ENCODE measurements at places on chromosomes 6 and 20.

- DNase-seq = no peak
Measured at GRCh38 chr6:120304223-120304622, 954.7 kb upstream of the MAN1A1 start.

- DNase-seq = no peak
Measured at GRCh38 chr6:116074732-116075390, 14.2 kb upstream of the FRK start.

GRCh38 chr6:24922814-24923213 lies 12.9 kb downstream of the RIPOR2 start:
- no peak for DNase-seq

DNA sequence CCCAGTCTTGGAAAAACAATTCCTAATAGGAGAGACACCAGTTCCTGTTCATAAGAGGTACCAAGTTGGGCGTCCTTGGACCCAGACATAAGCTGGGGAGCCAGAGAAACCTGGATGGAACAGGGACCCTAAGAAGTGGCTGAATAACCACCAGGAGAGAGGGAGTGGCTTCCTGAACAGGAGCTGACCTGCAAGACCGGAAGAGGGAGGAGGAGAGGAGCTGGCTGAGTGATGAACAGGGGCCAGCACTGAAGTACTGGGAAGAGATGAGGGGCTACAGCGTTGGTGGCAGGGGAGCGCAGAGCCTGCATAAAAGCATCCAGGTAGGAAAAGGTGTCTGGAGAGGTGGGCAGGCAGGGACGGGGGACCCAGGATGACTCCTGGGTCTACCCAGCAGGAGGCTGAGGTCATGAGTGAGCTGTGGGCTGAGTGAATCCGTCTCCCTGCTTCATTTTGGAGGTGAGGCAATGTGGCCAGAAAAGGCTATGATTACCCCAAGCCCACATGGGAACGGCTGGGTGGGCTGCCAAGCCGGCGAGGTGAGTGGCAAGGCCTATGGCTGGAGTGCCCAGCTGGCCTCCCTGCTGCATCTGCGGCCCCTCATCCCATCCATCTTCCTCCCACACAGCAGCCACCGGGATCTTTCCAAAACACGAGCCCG lies 34.4 kb upstream of the ZFAND3 start:
- no peak for DNase-seq

DNA sequence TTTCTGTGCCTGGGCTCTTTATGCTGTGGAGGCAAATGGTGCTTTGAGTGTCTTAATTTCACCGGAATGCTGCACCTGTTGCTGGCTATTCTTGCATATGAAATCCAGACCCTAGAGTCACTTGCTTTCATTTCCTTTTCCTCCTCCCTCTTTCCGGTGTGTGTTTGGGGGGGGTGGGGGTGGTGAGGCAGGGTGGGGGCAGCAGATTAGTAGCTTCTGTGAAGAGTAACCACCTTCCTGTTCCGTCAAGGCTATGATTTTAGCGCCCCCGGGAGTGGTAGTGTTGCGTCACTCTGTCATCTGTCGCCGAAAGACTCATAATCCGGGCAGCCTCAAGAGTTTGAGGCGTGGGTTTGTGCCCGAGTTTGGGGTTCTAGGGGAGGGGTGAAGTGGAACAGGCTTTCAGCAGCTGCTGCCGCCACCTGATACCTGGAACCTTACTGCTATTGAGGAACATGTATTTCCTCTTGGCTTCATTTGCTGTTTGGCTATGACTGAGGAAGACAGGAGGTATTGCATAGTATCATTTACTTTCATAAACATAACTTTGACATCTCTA lies 49.1 kb downstream of the UTRN start:
- no peak for DNase-seq

- DNase-seq = no peak
Measured at GRCh38 chr20:20440481-20440880, 72.6 kb downstream of the INSM1 start.

- DNase-seq = no peak
Measured at GRCh38 chr20:50210066-50210619, 19.5 kb downstream of the CEBPB start.

- DNase-seq = no peak
Measured at GRCh38 chr20:61890210-61890609, 175.5 kb downstream of the TAF4 start.

DNA sequence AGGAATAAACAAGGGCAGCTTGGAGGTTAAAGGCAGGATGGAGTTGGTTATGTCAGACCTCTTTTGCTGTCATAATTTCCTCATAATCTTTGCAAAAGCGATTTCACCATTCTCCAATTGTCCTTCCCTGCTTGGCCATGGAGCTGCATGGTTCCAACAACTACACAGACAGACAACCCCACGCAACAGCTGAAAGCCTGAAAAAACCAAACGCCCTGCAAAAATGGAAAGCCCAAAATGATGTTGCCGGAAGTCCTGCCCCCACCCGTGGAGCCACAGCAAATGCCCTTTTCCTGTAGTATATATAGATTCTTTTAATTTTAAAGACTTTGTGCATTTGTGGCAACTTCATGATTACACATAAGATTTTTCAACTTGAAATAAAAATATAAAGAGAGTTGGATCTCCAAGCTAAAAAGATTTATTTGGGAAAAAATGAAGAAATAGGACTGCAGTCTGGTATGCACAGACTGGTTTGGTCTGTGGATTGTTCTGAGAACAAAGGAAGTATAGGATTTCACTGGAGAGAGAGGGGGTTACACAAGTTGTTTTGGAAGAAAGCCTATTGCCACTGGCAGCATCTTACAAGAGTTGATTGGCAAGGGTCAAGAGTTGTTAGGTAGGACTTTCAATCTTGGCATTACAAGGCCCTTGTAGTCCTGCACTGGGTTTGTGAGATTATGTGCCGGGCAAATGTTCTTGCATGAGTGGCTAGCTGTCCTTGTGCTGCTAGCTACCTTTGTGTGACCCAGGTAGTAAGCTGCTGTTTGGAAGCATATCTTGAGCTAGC lies 190.0 kb downstream of the C6orf118 start:
- peak; percentile 35 for DNase-seq

GRCh38 chr6:162336359-162336758 lies 391.2 kb downstream of the PRKN start:
- no peak for DNase-seq

- DNase-seq = no peak
Measured at GRCh38 chr6:91436448-91436847, 849.6 kb upstream of the MAP3K7 start.

DNA sequence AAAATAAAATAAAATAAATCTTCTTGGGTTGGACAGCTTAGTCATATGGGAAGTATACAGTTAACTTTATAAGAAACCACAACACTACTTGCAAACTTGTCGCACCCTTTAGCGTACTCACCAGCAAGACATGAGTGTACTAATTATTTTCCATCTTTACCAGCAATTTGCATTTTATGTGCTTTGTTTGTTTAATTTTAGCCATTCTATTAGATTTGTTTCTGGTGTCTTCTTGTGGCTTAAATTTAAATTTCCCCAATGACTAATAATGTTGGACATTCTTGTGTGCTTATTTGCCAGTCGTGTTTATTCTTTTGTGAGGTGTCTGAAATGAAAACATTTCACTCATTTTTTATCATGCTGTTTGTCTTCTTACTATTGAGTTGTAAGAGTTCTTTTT lies 1172.2 kb upstream of the CITED2 start:
- DNase-seq = peak; percentile 13

GRCh38 chr20:40930561-40930960 lies 98.1 kb upstream of the TOP1 start:
- no peak for DNase-seq

GRCh38 chr6:42041481-42042053 lies 8.8 kb upstream of the TAF8 start:
- DNase-seq = no peak

DNA sequence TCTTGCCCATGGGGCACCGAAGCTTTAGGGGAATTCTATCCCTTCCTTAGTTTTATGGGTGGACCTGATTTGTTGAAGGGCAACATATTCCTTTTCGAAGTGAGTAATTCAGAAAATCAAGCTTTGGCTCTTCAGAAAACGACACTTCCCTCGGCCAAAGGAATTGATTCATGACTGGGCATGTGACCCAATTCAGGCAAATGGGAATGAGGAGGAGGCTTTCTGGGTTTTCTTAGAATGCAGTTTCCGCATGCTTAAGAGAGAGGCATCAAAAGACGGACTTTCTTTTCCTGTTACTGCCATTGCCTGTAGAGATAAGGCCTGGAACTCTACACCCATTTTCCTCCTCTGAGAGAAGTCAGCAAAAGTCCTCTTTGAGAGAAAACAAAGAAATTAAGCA lies 179.5 kb downstream of the RFPL4B start:
- no peak for DNase-seq

- DNase-seq = no peak
Measured at GRCh38 chr20:63264000-63264399, 8.6 kb upstream of the ARFGAP1 start.

DNA sequence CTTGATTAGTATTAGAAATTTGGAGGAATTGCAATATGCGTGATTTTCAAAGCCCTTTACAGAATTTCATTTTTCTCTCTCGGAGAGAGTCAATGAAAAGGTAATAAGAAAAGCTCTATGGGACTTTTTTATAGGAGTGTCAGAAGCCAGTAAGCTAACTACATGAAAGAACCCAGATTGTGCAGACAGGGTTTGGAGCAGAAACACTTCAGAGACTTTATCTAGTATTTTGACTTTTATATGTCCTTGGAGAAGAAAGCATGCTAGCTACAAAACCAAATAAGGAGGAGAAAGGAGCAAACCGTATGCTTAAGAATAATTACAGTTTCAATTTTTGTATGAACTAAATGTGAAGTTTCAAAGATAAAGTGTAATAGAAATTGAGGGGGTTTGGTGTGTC lies 141.7 kb downstream of the C6orf58 start:
- DNase-seq = no peak

DNA sequence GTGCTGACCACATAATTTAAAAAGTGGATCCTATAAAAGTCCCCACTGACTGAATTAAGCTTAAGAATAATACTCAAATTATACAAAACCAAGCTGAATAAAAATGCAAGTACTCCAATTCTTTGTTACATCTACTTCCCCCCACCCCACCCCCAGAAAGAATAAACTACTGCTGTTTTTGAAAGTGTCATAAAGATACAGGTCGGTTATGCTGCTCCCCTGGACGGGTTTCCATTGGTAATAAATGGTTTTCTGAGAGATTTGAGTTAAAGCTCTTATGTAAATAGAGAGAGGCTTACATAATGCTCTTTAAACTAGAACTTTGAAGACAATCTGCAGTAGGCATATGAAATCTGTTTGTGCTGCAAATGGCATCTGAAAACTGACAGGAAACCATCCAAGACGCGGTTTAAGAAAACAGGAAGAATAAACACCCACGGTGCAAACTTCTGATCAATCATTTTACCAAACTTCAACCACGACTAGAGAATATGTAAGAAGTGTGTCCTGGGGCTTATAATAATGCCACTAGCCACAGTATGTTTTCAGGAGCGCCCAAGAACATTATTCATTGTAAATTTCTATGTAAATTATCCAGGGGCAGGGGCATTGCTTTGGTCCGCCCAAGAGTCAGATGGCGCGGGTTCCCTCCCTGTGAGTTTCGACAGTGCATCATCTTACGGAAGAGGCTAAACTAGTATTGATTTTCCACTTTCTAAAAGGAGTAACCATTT lies 10.8 kb upstream of the POU3F2 start:
- DNase-seq = no peak

DNA sequence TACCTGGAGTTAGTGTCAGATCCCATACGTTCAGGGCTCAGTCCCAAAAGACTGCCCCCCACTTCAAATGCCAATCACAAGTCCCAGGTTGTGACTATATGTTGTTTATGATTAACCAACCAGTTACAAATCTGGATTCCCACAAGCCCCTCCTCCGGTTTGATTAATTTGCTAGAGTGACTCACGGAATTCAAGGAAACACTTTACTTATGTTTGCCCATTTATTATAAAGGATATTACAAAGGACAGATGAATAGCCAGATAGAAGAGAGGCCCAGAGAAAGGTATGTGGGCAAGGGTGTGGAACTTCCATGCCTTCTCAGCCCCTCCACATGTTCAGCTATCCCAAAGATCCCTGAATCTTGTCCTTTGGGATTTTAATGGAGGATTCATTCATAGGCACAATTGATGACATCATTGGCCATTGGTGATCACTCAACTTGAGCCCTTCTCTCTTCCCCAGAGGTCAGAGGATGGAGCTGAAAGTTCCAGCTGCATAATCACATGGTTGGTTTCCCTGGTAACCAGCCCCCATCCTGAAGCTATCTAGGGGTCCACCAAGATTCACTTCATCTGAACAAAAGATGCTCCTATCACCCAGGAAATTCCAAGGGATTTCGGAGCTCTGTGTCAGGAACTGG lies 2.0 kb downstream of the ECT2L start:
- DNase-seq = no peak

GRCh38 chr6:117776441-117776840 lies 101.2 kb downstream of the NUS1 start:
- no peak for DNase-seq

GRCh38 chr6:167044696-167045095 lies 45.5 kb downstream of the CEP43 start:
- no peak for DNase-seq

DNA sequence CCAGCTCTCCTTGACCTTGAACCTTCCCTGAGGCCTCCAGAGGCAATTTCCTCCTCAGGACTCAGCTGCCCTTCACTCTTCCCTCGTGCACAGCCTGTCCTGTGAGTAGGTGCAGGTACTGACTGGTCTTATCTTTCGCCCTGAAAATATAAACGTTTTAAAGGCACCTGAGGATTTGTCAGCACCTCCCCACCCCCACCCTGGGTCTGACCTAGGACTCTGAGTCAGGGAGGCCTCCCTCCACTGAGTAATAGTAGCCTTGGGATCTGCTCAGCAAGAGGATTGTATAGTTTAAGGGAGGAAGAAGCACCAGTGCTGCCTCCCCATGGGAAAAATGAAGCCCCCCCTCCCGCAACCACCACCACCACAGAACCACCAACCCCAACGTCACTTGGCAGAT lies 54.6 kb downstream of the PPARD start:
- no peak for DNase-seq

- no peak for DNase-seq
Measured at GRCh38 chr20:15455279-15455678, 1117.9 kb upstream of the FLRT3 start.

DNA sequence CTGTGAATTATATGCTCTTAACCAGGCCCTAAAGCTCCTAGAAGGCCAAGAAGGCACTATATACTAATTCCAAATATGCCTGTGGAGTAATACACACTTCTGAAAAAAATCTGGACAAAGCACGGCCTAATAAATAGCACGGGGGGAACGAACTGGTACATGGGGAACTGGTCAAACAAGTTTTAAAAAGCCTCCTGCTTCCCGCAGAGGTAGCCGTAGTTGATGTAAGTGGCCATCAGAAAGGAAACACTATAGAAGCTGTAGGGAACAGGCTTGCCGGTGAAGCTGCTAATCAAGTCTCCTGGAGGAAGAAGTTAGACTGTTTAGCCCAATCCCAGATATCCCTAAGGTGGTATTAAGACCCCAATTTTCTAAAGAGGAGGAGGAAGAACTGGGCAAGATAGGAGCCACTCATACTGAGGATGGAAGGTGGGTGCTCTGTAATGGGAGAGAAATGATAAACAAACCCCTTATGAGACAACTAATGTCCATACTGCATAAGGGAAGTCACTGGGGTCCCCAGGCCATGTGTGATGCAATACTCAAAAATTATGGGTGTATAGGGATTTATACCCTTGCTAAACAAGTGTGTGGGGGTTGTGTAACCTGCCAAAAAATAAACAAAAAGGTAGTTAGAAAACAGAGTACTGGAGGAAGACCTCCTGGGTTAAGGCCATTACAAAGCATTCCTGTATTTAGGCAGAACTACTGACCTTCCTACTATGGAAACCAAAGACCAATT lies 27.1 kb upstream of the ZNF318 start:
- DNase-seq = no peak

GRCh38 chr6:145151624-145152023 lies 583.7 kb downstream of the EPM2A start:
- DNase-seq = peak; percentile 24

Measured in skeletal muscle cell (primary cell).